Inflammatory macrophage treated with lipopolysaccharide for 1 hour (primary cell): ENCODE measurements at places on chromosomes 1 and 21.

DNA sequence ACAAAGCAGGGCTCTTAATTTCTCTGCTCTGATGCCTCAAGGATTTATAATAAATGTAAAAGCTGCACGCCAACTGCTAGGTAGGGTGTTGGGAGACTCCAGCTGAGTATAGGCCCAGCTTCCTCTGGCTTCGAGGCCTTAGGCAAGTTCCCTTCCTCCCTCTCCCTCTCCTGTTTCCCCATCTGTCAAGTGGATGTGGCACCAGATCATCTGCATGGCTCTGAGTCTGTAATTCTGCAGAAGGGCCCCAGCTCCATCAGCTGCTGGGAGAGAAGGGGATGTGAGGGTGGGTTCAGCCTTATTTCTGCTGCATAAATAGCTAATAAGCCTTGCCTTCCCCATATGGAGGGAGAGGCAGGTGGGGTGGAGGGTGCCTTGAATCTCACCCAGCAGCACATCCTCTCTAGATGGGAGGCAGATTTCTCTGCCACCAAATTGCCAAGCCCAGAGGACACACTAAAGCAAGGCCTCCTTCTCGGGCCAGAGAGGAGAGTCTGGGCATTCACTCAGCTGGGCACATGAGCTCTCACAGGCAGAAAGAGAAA lies 3.8 kb downstream of the TRIM62 start:
- no peak for DNase-seq

DNA sequence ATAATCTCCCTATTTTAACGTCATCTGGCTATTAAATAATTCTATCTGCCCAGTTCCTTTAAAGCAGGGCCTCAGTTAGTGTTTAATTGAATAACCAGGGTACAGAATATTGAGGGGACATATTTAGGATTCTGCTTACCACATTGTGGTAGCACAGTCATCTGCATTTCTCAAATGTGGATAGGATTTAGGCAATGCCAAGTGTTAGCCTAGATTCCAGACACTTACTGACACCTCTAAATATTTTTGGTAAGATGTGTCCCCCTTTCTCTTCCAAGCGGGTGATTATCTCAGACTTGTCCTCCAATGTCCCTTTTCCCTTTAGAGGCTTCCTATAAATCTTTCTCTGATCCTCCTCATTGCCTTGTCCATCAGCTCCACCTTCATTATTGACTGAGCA lies 160.8 kb upstream of the HOOK1 start:
- DNase-seq, result no peak

- no peak for DNase-seq
Measured at GRCh38 chr1:223337174-223337869, 26.7 kb downstream of the SUSD4 start.

DNA sequence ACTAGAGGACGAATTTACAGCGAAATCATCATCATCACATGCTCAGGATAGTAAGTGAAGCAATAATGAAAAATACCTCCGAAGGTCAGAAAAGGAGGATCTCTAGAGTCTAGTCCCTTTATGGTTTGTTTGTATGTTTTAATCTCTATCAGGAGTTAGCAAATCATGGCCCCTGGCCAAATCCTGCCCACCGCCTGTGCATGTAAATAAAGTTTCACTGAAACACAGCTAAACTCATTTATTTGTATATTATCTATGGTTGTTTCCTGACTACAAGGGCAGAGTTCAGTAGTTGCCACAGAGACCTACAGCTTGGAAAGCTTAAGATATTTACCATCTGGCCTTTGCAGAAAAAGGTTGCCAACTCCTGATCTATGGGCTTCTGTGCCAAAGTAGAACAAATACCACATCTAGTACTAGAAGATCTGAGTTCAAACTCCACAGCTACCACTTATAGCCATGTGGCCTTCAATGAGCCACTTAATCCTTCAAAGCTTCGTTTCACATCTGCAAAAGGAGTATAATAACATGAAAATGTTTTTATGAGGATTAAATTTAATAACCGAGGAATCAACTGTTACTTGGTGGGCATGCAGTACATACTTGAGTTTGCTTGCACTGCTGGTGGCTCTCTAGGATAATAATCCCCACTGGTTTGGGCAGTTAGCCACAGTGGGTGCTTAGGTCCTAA lies 94.0 kb upstream of the KIF26B start:
- no peak for DNase-seq

DNA sequence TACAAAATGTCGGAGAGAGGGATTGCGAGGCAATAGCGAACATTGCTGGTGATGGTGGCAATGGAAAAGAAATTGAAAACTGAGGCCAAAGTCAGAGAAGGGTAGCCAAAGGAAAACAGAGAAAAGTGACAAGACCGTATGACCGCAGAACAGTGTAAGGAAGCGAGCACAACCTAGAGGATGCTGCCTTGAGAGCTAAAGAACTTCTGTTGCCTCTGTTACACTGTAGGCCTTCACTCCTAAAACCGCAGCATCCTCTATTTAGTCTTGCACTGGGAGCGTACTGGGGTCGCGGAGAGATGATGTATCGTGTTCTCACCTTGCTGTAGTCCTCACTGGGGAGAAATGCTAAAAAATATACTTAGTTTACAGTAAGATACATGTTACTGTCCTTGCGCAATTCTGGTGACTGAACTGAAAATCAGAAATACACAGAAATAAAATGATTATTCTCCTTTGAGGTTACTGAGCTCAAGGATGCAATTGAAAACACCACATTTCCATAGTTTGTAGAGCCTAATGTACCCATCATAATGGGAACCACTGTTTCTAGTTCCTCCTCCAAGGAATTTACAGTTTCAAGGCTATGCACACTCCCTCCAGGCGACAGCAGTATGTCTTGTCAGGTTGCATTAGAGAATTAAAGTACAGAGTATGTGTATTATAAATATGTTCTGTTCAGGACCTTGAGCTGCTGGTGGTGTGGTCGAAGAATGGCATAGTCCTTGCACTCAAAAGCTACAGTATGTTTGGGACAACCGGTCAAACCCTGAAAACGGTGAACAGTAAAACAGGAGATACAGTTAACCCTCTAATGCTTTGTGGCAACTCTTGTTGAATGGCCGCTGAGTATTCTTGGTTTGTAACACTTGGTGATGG lies 1.3 kb downstream of the NEK7 start:
- no peak for DNase-seq

- no peak for DNase-seq
Measured at GRCh38 chr1:164519426-164519825, 39.6 kb upstream of the PBX1 start.

DNA sequence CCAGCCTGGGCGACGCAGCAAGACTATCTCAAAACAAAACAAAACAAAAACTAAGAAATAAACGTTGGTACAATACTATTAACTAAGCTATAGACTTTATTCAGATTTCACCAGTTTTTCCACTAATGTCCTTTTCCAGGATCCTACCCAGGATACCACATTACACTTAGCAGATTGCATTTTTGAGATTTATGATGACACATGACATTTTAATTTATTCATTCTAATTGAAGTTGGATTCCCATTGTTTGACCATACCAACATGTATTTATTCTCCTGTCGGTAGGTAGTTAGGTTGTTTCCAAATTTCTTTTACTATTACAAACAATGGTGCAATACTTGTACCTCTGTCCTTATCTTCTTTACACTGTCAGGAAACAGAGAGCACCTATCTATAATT lies 6.8 kb upstream of the KLF17 start:
- DNase-seq, result no peak

- DNase-seq, result no peak
Measured at GRCh38 chr1:61084491-61085031, 2.2 kb downstream of the NFIA start.

DNA sequence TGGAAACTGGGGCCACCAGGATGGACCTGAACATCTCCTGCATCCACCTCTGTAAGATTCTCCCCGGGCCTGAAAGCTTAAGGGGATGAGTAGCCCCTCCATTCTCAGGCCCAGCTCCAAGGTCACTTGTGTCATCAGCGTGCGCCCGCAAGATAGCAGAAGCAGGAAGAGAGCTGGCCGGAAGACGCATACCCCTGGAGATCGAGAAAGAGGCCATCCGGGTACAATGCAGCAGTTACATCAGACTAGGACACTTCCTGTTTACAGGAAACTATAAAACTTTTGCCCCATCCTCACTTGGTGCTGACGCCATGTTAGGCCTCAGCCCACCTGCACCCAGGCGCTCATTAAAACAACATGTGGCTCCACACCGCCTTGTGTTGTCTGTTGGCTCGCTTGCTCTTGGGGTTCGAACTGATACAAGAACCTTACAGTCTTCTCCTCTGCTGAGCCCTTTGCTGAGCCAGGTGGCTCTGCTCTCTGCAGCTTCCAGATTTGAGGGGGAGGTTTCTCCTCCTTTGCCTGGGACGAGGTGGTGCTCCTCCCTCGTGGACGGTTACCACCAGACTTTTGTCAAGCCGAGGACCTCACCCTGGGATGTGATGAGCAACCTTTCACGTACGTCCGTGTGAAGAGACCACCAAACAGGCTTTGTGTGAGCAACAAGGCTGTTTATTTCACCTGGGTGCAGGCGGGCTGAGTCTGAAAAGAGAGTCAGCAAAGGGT lies 277.5 kb upstream of the C1orf174 start:
- DNase-seq, result no peak

GRCh38 chr21:32337206-32337605 lies 38.6 kb downstream of the MRAP start:
- DNase-seq, result no peak

DNA sequence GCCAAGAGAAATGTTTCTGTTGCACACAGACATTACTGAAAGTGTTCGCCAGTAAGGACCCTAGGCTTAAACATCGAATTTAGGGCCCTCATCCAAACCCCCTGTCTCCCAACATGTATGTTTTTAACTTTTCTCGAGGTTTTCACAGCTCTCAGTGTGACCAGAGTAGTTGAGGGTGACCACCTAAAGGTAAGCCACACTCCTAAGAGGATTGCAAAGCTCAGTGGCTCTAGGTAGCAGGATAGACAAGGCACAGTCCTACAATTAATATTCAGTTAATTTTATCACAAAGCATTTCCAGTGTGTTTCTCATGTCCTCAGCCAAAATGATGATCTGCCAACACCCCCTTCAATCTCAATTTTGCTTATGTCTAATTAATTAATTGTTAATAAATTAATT lies 695 bp upstream of the ALG14 start:
- DNase-seq, result no peak

DNA sequence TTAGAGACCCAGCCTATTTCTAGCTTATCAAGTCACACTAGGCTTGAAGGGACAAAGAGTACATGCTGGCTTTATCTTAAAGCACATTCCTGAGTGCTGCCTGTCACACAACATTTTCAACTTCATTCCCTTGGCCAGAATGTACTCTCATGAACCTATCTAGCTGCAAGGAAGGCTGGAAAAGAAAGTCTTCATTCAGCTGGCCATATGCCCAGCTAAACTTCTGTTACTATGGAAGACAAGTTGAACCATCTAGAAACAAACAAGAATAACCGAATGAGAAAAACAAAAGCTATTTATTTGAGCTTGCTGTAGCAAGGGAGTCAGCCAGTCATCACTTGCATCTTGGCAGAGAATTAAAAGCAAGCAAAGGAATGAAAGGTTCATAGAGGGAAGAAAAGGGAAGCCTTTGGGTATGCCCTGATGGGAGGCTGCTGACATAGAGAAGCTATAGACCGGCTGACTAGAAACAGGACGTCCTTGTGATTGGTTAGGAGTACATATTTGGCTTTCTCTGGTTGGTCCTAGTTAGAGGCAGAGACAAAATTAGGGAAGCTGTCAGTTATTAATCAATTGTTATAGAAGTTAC lies 108.4 kb downstream of the NEK7 start:
- DNase-seq, result no peak

DNA sequence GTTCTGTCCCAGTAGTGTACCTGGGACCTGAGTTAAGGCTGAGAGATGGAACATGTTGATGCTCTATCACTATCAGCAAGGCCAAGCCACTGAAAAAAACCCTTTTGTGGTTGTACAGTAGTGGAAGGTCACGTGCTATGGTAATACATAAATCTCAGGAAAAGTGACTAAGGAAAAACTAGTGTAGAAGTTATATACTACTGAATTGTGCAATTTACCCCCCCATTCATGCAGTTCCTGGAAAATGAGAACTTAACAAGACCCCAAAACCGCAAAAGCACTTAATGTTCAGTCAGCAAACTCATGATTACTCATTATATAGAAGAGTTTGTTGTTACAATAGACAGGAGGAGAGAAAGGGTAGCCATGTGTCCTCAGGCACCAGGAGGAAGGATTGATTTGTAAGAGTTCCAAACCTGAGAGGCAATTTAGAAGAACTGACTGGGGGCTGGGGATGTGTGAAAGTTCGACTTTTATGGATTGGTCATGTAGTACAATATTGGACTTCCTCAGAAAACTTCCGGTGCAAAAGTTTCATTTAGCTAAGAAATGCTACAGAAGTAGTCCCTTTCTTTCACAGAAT lies 91.6 kb downstream of the RGL1 start:
- DNase-seq, result peak; percentile 64

DNA sequence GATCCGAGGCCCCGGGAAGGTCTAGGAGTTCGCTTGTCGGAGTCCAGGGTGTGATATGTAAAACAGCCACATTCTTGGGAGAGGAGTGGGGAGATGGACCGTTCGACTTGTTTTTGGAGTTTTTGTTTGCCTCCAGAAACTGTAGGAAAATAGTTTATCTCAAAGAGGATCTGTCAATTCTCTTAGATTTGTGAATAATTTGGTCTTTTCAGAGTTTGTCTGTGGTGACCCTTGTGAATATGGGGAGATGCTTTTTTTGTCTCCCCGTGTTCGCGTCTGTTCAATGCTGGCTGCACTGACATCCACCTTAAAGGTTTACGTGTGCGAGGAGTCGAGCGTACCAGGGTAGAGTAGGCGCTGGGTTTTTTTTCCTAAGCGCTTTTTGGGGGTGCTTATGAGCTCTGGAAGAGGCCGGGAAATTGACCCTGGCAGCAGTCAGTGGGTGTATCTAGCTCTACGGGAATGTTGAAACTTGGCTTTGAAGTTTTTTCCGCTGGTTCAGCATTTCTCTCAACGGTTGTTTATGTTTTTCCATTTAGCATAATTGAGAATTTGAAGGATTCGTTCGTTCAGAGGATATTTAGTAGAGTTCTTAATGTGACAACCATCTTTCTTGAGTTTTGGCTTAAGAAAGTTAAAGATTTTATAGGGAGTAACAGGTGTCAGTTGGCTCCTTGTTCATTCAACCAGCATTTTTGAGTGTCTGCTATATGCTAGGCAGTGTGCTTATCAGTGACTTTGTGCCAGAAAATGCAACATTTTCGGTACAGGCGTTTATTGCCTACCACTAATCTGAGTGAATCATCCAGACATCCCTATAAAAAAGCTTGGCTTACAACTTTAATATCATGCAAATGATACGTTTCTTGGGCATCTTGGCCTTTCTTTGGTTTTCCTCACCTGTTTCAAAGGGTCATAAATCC lies 1.2 kb downstream of the SZRD1 start:
- no peak for DNase-seq

DNA sequence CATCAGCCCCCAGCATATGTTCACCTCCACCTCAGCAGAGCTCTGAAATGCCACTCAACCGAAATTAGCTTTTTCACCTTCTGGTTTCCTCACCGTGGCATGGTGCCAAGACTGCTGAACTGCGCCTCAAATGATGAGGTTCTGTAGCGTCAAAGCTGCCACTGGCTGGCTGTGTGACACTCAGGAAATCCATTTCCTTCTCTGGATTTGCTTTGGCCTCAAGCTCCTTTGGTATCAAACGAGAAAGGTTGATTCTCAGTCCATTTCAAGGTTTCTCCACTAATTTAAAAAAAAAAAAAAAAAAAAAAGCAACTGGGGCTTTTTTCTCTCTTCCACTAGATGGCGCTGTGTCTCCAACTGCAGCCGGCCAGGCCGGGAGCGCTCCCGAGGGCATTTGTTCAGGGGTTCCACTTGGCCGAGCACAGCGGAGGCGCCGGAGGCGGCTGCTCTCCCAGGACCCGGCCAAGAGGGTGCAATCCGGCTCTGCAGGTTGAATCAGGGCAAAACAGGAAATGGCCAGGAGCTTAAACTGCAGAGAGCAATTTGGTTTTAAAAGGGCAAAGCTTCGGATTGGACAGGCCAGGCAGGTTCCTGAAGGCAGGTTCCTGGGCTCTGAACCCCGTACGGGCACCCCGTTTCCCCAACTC lies 26.5 kb upstream of the PLA2G2C start:
- peak; percentile 60 for DNase-seq
